ENCODE measurements at places on chromosomes 6 and 20.

- DNase-seq, result no peak
Measured at GRCh38 chr6:159119791-159120190, 49.4 kb upstream of the FNDC1 start.

DNA sequence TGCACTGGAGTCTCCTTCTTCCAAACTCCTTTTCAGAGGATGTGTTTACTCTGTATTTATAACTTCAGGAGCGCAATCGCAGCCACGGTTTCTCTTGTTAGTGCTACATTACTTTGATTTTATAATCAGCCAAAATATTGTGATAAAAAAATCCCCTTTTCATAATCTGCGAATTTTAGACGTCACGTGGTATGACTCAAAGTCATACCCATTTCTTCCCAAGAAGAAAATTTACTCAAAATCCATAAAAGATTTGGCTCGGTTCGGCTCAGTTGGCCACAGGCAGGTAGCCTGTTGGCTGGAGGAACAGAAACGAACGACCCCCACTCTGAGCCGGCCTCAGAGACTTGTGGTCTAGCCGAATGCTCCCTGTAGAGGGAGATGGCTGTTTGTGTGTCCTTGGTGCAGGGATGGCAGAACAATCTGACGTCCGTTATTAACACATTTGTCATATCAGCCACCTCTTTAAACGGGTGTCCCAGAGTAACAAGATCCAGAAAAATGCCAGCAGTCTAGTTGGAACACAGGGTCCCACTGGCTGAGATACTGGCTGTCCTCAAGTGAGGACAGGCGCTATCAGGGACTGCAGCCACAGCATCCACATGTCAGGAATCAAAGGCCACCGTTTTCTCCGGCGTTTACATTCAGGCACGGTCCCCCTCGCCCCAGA lies 247.6 kb downstream of the DLL1 start:
- no peak for DNase-seq

GRCh38 chr20:48568520-48568919 lies 259.3 kb downstream of the PREX1 start:
- no peak for DNase-seq

DNA sequence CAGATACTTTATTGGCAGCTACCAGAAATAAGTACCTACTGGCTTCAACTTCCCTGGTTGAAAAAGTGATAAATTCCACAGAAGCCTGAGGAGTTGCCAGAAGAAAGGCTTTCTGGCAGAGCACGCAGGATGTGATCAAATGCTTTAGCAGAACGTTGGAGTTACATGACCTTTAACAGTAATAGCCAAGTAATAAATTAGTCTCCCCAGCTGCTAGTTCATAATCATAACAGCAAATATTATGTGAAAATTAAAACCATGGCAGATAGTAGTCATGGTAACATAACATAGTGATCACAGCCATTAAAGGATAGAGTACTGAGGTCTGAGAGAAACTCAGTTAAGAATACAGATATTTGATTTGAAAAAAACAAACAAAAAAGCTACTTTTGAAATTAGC lies 567.7 kb downstream of the ADGRB3 start:
- no peak for DNase-seq

- DNase-seq, result no peak
Measured at GRCh38 chr6:65468307-65468706, 238.7 kb downstream of the EYS start.

- no peak for DNase-seq
Measured at GRCh38 chr6:125732398-125732797, 17.0 kb upstream of the HEY2 start.

GRCh38 chr20:57013741-57014140 lies 252.7 kb downstream of the BMP7 start:
- no peak for DNase-seq

- no peak for DNase-seq
Measured at GRCh38 chr6:134176264-134176975, 124.0 kb upstream of the SLC2A12 start.

DNA sequence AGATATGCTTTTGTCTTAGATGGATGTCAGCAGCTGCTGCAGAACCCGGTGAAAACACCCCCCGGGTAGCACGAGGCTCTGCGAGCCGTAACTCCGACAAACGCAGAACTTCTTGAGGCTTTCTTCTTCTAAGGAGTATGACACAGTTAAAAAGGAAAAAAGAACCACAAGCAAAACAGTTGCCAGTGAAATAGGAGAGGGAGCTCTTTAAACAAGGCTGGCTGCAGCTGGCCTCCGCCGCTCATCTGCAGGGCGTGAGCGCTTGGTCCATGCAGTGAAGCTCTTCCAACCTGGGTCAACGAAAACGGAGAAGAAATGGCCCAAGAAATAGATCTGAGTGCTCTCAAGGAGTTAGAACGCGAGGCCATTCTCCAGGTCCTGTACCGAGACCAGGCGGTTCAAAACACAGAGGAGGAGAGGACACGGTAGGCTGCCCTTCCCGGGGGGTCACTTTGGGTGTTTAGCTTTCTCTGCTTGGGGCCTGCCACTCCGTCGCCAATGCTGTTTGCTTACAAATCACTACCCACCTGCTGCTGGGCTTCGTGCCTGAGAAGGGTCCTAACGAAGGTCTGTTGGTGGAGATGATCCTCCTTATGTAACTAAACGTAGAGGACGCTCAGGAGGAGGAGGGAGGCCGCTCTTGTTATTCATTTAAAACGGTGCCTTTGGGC lies 13.2 kb downstream of the SYTL3 start:
- DNase-seq, result no peak

DNA sequence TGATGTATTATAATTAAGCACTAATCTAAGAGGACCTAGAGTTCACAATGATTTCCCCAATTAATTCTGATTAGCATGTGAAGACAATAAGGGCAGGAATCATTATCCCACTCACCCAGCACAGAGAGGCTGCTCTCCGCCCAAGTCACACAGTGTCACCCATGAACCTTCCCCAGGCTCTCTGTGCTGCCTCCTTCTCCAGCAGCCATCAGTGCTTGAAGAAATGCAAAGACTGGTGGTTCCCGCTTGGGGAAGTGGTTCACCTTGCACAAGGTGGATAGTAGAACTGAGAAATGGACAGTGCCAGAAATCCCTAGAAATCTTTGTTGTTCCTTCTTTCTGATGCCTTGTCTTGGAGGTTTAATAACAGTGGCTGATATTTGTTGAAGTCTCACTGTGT lies 401.3 kb downstream of the QKI start:
- DNase-seq, result no peak

GRCh38 chr20:49273696-49274277 lies 4.1 kb downstream of the ZNFX1 start:
- no peak for DNase-seq

DNA sequence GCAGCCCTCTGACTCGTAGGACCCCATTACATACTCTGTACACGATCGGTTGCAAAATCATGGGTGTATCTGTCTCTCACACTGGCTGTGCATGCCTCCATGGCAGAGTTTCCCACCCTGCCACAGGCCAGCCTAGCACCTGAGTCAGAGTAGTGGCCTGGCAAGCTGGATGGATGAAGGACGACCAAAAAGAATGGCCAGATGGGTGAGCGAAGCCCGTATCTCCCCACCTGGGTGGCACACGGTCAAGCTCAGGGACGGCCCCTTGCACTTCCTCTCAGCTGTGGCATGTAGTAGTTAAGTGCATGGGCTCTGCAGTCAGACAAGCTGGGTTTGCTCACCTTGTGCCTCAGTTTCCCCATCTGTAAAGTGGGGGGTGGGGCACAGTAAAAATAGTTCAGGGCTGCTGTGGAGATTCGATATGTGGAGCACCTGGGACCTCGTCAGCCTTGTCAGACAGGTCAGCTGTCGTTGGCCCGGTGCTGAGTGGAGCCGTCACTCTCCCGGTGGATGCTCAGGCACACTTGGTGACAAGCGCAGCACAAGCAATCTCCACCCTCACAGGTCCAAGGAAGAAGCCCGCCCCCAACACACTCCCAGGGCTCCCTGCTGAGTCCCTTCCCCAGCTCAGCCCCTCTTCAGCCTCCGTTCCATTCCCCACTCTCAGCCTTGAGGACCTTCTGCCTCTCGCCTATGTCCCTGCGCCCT lies 12.6 kb downstream of the CPNE5 start:
- no peak for DNase-seq

DNA sequence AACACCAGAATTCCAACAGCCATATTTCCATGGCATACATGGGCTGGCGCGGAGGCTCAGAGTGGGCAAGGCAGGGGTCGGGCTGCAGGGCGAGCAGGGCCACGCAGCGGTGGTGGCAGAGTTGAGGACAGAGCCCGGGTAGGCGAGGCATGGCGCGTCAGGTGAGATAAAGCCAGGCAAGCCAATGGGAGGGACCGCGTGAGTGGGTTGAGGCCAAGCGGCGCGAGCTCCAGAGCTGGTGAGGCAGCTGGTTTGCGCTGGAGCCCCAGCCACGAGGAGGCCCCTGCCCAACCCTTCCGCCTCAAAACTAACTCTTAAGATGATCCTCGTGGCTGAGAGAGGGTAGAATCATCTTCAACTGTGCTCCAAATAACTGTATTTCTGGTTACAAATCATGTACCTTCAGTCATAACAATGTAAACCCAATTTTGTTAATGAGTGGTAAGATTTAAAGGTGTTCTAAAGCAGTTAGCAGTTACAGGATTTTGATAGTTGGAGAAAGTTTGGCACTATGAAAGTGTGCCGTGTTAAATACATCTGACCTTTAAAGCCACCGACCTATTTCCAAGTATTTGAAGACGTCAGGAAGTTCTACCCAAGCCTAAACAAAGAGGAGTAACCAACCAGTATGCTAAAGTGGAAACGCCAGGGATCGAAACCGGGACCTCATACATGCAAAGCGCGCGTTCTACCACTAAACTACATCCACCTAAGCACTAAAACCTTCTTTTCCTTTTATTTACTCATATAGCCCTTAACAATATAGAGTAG lies 107.9 kb downstream of the GPX5 start:
- no peak for DNase-seq

- DNase-seq, result peak; percentile 29
Measured at GRCh38 chr6:159074120-159074684, 29.4 kb upstream of the TAGAP start.

DNA sequence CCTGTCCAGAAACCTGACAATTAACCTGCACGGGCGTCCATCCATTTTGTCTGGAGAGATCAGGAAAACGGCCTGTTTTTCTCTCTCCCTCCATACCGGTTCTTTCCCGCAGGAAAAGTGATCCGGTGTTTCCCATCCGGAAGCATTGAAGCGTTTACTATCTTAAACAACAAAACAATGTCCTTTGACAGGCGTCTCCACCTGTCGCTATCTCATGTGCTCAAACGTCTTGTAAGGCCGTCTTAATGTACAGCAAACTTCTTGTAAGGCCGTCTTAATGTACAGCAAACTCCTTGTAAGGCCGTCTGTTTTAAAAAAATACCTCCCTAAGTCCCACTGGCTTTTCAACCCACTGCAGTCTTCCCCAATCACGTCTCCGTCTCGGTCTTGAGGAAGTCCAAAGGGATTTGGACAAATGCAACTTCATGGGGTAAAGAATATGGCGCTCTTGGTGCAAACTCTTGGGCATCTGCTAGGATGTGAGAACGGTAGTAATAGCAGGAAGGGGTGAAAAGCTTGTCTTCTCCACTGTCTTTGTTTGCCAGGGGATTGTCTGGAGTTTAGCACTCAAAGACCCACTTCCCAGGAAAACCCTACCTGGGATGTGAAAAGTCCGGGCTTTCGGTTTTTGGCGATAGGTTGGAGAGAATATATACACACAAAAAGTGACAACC lies 29.9 kb upstream of the TRIM27 start:
- no peak for DNase-seq

- DNase-seq, result no peak
Measured at GRCh38 chr20:1674990-1675780, 17.6 kb upstream of the SIRPG start.

DNA sequence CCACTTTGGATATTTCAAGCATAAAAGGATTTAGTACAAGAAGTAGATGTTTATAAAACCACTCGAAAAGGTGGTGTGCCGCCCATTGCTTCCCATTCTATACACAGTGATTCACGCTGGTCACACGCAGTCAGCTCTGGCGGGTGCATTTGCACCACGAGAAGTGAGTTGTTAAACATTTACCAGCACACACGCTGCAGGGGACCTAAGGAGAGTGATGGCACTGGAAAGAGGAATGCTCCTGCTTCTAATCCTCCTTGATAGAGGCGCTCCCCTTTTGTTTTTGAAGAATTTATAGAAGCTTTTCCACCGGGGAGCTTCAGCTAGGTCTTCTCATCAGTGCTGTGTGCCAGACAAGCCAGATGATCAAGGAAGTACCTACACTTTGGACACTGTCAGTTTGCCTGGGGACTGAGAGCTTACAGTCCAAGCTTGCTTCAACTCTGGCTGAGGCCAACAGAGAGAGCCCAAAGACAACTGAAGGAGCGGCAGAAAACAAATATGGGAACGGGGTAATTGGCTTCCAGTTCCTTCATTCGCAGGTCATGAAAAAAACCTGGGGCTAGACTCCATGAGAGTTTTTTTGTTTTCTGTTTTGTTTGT lies 31.2 kb downstream of the MUC22 start:
- peak; percentile 79 for DNase-seq

DNA sequence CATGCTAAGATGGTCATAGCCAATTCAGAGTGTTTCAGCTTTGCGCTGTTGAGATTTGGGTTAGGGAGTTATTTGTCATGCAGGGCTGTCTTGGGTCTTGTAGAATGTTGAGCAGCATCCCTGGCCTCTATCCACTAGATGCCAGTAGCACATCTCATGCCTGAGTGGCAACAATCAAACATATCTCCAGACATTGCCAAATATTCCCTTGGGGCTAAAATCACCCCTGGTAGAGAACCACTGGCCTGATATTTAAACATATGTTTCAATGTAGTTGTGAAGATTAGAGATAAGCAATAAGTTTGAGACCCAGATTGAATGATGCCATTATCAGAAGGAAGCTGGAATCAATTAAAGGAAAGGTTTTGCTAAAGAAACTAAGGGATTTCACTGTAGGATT lies 463.3 kb downstream of the DOK5 start:
- no peak for DNase-seq

GRCh38 chr6:15364401-15365037 lies 118.7 kb downstream of the JARID2 start:
- no peak for DNase-seq

DNA sequence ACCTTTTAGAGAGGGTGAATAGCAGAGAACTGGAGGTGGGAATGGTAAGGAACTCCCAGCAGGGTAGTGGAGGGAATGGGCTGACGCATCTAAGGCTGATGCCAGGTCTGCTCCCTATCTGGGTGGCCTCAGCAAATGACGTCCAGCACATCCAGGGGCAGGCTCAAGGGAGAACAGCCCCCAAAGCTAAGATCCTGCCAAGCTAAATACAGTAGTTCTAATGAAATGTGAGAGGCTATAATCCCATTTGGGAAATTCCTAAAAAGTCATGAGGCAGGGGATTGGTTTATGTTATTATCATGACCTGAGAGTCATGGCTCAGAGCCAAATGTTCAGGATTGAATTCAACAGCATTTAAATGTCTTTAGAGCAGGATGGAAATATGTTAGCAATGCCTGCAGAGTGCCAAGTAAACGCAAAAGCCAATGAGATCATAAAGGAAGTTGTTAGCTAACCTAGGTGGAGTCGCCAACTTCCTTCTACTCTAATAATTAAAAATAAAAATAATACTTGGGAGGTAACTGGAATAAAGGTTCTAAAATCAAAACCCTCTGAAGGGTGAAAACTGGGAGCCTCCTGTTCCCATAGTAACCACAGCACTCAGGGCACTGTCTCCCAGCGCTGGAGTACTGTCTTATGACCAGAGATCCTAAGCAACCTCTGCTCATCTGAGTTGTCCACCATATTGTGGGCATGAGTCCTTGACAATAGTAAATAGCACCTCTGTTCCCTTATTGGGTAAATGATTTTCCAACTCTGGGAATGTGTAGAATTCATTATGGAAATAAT lies 34.8 kb downstream of the IYD start:
- DNase-seq, result peak; percentile 33
